Stimulated activated CD8-positive, alpha-beta memory T cell treated with anti-CD3 and anti-CD28 coated beads, Interleukin-7, amount 100 ng/mL, for 24 hours (primary cell): ENCODE measurements at places on chromosomes 7 and 10.

DNA sequence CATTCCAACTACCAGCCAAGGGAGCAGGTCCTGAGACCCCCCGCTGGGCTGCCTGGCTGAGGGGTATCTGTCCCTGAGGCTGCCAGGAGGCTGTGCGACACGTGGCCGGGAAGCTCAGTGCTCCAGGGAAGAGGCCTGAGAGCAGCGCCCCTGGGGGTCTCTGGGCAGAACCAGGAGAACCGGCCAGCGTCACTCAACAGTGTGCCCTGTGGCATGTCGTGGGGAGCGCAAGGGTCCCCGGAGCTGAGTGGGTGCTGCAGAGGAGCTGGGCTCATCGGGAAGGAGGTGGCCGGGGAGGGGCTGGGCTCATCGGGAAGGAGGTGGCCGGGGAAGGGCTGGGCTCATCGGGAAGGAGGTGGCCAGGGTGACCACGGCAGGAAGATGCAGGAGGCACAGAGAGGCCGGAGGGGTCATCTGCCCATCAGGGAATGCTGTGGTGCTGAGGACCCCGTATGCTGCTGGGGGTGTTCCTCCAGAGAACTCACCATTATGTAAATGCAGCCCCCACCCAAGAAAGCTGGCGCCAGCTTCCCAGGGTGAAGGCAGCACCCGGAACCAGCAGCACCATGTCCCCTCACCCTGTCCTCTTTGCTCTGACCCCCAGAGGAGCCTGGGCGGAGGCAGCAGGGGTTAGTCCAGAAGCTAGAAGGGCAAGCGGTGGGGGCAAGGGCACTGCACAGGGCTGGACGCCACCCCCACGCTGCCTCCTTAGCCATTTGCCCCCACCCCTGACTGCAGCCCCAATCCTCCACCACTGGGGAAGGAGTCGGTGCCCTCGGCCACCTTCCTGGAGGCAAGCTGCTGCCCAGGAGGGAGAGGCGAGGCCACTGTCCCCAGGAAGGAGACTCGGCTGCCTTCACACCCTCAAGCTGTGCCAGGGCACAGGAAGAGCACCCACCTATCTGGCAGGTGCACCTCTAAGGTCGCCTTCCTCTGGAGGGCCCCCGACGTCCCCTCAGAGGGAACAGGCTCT lies 33.3 kb downstream of the CALML3 start:
- DNase-seq: no peak

- DNase-seq: no peak
Observed at GRCh38 chr10:72295330-72295910, 21.7 kb downstream of the DDIT4 start.

- no peak for DNase-seq
Observed at GRCh38 chr10:8811201-8811600, 756.7 kb downstream of the GATA3 start.

DNA sequence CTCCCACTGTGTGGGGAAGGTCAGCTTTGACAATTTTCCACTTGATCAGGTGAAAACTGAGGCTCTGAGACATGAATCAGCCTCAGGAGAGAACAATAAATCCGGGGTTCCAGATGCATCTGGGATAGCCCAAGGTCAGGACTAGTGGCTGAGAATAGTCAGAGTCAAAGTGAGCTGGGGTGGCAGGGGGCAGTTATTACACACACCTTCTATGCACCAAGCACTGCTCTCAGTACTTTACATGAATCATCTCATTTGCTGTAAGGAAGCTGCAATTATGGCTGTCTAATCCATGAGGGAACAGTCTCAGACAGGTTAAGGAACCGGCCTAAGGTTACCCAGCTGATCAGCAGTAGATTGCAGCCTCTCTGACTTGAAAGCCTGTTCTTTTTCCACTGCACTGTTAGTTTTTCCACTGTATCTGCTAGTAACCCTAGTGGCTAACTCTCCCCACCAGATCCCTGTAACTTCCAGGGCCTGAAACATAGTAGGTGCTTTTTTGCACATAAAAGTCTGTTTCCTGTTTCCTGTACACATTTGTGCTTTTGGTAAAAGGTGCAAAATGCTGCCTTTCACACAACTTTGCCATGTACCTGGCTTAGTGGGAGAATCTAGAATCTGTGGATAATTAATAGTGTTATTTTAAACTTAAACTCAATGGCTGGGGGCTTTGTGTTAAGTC lies 125.9 kb downstream of the EMX2 start:
- no peak for DNase-seq

- DNase-seq: no peak
Observed at GRCh38 chr7:113831556-113831955, 87.3 kb downstream of the PPP1R3A start.

DNA sequence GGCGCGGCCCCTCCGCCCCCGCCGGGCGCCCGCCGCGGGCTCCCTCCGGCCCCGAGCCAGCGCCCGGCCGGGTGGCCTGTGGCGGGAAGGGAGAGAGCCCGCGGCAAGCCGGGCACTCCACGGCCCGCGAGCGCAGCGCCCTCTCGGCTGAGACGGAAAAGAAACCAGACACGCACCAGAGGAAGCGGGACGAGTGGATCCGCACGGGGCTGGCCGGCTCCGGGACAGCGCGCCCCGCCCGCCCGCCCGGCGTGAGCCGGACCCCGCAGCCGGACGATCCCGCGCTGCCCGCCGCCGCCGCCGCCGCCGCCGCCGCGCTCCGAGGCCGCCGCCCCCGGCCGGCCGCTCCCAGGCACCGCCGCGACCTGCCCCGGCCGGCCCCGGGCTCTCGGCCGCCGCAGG lies 300 bp downstream of the ARHGAP21 start:
- DNase-seq: no peak

- DNase-seq: no peak
Observed at GRCh38 chr10:58992830-58993460, 183.5 kb upstream of the PHYHIPL start.

- DNase-seq: no peak
Observed at GRCh38 chr10:116728526-116729096, 13.8 kb downstream of the HSPA12A start.

DNA sequence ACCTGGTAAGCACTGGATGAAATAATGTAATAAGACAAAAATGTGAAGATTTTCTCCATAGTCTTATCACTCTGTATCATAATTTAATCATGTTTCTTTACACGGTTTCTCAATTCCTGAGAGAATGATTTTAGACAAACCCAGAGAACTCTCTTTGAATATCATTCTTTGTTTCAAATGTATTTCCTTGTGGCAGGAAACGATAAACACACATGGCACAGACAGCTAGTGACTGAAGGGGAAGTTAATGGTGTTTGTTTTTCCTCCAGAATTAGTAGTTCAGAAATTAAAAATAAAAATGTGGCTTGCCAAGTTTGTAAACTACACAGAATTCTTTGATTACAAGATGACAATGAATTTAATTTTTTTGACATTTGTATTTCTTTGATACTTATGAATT lies 163.7 kb upstream of the PRPS1L1 start:
- no peak for DNase-seq

DNA sequence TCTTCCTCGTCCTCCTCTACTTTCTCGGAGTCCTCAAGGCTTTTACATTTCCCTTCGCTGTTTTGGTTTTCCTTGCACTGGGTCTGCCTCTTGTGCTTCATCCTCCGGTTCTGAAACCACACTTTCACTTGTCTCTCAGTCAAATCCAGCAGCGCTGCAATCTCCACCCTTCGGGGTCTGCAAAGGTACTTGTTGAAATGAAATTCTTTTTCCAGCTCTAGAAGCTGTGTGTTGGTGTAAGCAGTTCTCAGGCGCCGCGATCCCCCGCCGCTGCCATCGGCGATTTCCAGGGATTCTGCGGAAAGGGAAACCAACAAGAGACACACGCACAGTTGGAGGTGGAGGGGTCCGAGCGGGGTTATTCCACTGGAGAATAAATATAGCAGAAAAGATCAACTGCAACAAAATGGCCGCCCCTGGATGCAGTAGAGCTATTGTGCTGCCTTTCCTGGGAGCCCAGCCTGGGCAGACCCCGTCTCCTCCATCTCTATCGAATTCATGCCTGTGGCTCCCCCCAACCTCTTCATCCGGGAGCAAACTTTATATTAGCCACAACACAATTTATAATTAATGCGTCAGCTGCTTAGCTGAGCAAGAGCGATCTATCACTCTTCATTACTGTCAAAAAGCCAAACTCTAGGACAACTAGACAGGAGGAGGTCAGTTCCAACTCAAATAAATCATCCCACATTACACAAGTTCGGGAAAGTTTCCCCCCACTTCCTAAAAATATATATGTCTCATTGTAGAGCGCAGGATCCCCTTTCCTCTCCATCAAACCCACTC lies 1.1 kb downstream of the HOXA2 start:
- DNase-seq: no peak

DNA sequence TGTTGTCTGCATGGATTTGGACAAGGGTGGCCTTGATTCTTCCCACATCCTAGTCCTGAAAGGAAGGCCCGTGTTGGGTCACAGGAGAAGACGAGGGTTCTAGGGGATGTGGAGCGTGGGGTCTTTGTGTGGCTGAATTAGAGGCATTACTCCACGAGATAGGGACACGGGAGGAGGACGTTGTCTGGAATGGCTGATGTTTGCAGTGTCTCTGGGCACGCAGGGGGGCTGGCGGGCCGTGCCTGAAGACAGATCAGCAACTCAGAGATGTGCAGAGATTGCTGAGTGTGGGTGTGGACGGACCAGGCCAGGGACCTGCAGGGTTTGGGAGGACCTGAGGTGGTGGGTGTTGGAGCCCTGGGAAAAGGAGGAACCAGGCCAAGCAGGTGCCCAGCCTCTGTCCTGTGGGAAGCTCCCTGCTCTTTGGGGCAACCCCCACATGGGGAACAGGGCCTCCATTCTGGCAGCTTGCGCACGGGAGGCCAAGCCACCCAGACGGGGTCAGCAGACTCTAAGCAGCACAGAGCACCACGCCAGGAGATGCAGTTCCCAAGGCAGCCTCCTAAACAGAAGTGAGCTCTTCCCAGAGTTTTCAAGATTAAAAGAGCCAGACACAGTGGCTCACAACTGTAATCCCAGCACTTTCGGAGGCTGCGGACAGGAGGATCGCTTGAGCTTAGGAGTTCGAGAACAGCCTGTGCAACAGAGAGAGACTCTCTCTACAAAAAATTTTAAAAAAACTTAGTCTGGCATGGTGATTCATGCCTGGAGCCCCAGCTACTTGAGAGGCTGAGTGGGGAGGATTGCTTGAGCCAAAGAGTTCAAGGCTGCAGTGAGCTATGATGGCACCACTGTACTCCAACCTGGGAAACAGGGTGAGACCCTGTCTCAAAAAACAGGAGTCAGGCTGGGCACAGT lies 71.0 kb upstream of the GTF2I start:
- DNase-seq: no peak

DNA sequence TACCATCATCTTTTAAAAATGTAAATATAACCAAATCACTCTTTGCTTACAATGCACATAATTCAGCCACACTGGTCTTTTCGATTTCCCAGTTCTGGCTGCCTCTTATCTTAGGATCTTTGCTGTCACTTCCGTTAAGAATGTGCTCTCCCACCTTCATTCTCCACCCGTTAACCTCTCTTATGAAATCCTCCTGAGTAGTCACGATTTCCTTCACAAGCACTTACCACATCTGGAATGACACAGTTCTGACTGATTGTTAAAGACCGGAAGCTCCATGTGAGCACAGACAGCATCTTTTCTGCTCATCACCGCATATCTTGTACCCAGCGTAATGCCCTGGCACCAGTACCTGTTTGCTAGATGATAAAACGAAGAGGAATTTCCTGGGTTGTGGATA lies 84.3 kb downstream of the CUL2 start:
- no peak for DNase-seq

- DNase-seq: no peak
Observed at GRCh38 chr7:1424041-1424440, 35.2 kb downstream of the MICALL2 start.

DNA sequence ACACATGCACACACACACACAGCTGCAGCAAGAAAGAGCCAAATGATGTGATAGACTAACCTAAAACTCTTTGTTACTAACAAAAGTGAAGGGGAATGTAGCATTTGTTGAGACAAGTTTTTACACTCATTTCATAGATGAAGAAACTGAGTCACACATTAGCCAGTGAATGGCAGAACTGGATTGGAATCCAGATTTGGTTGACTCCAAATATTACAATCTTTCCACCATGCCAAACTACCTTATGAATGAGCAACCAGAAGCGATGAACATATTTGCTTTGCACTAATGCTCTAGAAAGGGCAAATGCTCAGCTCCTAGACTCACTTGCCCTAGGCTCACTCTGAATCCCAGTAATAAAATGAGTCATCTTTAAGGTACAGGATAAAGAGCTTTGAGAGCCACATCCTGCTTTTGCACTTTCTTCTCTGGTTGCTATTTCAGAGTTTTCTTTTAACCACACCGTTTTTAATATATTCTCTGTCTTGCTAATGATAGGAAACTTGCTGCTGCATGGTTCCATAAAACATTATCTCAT lies 111.9 kb downstream of the GPAM start:
- no peak for DNase-seq

DNA sequence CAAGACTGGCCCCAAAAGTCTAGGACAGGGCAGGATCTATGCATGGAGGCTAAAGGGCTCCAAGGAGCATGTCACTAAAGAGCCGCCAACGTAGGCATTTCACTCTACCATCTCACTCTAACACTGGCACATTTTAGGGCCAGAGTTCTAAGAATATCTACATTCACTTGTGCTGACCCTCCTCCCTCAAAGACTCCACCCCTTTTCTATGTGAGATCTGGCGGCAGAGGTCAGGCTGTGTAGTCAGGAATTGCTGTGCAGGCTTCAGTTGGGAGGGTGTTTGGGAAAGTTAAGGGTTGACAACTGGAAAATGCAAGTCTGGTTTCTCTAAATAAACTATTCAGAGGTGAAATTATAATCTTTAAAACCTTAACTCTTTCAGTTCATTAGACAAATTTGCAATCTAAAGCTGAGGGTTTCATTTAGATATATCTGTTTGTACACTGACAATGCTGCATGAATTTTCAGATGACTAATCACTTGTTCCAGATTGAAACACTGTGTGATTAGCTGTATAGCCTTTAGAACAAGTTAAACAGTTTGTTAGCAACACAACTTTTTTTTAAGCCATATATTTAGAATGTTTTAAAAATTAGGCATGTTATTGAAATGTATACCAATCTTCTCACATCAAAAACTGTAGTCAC lies 18.2 kb downstream of the LMOD2 start:
- DNase-seq: no peak

DNA sequence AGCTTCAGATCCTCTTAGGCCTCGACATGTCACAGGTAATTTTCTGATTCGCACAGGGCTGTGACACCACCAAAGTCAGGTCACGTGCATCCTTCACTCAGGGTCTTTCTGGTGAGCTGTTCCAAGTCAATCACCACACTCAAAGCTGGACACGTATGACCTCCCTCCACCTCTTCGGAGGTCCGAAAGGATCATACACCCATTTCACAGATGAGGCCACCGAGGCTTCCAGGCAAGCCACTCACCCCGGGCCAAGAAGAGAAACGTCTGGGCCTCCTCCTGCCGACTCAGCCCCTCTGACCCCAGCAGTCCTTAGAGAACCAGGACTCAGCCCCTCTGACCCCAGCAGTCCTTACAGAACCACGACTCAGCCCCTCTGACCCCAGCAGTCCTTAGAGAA lies 74.6 kb downstream of the FOXL3 start:
- no peak for DNase-seq

- no peak for DNase-seq
Observed at GRCh38 chr7:36506820-36507219, 117.2 kb downstream of the ANLN start.

DNA sequence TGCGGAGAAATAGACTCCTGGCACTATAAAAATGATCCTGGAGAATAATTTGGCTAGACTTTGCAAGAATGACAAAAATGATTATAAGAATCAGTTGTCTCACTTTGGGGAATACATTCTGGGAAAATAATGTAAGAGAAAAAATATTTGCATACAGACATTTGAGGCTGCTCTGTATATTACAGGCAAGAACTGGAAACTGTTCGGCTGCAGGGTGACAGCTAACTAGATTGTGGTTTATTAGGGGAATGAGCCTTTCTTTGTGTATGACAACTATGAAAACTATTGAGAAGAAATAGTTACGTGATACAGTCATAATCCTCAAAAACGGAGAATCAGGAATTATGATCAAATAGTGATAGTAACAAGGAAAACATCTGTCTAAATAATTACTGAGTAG lies 8.6 kb downstream of the TRIM56 start:
- DNase-seq: no peak
